ENCODE measurements at places on chromosomes 4 and X.

GRCh38 chrX:14697451-14697850, 168.1 kb downstream of the GLRA2 start:
- peak; percentile 20 for DNase-seq

DNA sequence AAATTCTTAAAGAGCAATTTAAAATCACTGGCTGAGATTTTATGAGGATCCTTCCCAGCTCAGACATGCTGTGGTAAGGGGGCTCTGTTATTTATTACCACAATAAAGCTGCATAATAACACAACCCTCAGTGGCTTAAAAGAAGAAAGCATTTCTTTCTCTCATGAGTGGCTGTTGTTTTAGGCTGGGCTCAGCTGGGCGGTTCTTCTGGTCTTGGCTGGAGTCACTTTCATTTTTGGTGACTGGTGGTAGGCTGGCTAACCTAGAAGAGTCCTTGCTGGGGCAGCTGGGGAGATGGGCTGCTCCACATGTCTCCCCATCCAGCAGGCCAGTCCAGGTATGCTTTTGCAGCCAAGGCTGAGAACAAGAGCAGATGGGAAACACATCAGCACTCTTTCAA, 113.0 kb upstream of the MSX1 start:
- no peak for DNase-seq

GRCh38 chr4:57763070-57763469, 652.9 kb upstream of the IGFBP7 start:
- DNase-seq = no peak

GRCh38 chrX:41932885-41933284, 9.5 kb upstream of the CASK start:
- no peak for DNase-seq

DNA sequence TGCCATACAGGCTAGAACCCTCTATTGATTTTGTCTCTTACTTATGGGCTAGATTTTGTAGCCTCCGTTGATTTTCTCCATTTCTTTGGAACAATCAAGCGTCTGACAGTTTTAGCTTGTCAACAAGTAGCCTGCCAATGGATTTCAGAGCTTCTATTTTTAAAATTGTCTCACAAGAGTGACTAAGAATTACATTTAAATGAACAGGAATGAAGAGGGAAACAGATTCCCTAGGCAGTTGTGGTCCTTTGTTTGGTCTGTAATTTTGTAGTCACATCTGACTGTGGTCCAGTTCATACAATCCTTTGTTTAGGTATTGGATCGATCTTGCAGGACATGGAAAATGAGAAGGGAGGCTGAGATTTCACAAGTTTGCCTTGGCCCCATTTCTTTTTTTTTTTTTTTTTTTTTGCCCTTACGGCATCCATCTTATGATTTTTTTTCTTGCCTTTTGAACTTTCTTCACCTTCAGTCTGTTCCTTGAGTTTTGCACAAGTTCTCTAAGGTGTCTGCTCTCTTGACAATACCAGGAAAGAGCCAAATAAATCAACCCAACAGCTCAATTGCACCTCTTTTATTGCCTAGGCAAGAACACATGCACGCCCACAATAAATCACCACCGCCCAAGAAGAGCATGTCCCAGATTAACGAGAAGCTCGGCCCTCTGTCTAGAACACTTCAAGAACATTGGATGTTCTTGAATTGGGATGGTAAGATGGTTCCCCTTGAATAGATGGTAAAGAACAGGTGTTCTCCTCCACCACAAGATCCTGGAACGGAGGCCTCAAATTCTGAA, 86.5 kb upstream of the EGFL6 start:
- DNase-seq = no peak
